ENCODE measurements at places on chromosomes 2 and 18.

GRCh38 chr2:164692114-164692513, 70.8 kb upstream of the GRB14 start:
- DNase-seq: no peak

GRCh38 chr2:77608510-77608909, 86.3 kb upstream of the LRRTM4 start:
- no peak for DNase-seq

- peak; percentile 79 for DNase-seq
Measured at GRCh38 chr2:28452534-28453081, 43.3 kb upstream of the PLB1 start.

DNA sequence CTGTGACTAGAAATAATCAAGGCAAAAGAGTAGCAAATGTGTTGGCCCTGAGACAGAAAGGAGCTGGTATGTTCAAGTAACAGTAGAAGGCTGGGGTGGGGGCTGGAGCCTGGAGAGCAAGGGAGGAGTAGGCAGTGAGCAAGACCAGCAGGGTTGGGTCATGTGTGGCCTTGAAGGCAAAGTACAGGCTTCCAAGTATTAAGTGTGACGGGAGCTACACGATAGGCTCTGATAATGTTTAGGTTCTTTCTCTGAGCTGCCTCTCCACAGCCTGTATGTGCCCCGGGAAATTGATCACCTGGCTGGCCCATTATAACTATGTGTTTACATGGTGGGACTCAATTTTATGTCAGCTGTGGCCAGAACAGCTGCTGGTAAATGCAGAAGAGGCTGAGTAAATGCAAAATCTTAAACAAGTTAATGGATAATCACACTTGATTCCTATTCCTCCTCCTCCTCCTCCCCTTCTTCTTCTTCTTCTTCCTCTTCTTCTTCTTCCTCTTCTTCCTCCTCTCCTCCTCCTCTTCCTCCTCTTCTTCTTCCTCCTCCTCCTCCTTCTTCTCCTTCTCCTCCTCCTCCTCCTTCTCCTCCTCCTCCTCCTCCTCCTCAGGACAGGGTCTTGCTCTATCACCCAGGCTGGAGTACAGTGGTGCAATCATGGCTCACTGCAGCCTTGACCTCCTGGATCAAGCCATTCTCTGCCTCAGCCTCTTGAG, 9.3 kb downstream of the IL1F10 start:
- DNase-seq: no peak

DNA sequence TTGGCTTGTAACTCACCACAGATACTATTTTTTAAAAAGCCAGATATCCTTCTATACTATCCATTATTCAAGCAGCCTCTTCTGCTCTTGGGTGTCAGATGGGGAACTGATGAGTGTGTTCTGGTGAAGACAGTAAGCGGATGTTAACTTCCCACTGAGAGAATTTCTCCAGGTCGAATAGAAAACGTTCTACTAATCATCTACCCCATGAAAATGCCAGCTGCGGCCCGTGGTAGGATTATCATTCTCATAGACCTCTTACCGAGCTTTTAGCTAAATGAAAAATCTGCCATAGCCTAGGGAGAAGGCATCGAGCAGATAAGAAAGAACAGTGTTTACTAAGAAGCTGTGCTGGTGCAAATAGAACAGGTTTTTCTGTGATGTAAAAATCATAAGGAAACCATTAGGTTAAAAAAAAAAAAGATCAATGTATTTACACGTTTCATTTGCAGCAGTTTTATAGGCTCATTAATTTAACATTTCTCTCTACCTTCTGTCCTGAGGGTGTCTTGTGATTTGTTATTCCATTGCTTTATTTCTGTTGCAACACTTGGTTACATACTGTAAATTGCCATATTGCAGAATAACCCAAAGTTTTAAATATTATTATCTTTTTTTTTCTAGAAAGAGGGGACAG, 1521.5 kb upstream of the ZEB2 start:
- DNase-seq: no peak

- no peak for DNase-seq
Measured at GRCh38 chr2:233976087-233976486, 58.9 kb downstream of the TRPM8 start.
